ENCODE measurements at places on chromosomes 13 and 19.

GRCh38 chr19:2399582-2399981, 27.8 kb downstream of the TIMM13 start:
- no peak for DNase-seq

DNA sequence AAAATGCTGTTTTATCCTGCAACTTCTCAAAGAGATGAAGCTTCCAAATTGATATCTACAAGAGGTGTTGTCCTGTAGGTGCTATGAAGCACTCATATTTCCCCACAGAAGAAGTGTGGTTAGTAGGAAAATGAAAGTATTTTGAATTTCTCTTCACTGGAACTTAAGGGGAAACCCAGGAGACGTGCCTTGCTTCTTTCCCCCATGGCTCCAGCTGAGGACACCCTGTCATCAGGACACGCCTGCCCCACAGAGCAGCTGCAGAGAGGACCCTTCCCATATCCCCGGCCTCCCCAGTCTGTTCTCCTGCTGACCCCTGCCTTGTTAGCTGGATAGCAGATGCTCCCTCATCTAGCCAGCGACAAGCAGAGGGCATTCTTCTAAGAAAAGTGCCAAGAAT, 371.3 kb downstream of the COG6 start:
- DNase-seq, result peak; percentile 53

GRCh38 chr19:1560286-1560882, 7.7 kb downstream of the MEX3D start:
- DNase-seq, result no peak

- no peak for DNase-seq
Observed at GRCh38 chr13:109010912-109011311, 381.5 kb downstream of the MYO16 start.

- DNase-seq, result no peak
Observed at GRCh38 chr13:75481176-75482069, 546 bp downstream of the TBC1D4 start.

GRCh38 chr19:57667228-57667627, 1.5 kb upstream of the ZSCAN4 start:
- no peak for DNase-seq

- DNase-seq, result no peak
Observed at GRCh38 chr13:111652676-111653075, 332.2 kb downstream of the TEX29 start.

GRCh38 chr13:98507282-98507797, 69.6 kb downstream of the STK24 start:
- no peak for DNase-seq

GRCh38 chr13:73794755-73795154, 339.4 kb downstream of the KLF12 start:
- DNase-seq, result no peak

GRCh38 chr13:96539791-96540190, 449.9 kb downstream of the HS6ST3 start:
- DNase-seq, result no peak

- DNase-seq, result no peak
Observed at GRCh38 chr19:1851654-1852580, 3.6 kb upstream of the REXO1 start.

- DNase-seq, result no peak
Observed at GRCh38 chr13:64551755-64552154, 2678.4 kb downstream of the PCDH9 start.

DNA sequence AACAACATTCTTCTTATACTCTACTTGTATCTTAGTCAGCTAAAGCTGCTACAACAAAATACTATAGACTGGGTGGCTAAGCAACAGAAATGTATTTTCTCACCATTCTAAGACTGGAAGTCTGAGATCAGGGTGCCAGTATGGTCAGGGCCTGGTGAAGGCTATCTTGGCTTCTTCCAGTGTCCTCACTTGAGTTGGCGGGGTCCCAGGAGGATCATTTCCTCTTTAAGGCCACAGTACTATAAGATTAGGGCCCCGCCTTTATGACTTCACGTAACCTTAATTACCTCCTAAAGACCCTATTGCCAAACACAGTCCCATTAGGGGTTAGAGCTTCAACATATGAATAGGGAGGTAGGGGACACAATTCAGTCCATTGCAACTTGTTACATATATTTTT, 30.7 kb upstream of the DOCK9 start:
- DNase-seq, result no peak

DNA sequence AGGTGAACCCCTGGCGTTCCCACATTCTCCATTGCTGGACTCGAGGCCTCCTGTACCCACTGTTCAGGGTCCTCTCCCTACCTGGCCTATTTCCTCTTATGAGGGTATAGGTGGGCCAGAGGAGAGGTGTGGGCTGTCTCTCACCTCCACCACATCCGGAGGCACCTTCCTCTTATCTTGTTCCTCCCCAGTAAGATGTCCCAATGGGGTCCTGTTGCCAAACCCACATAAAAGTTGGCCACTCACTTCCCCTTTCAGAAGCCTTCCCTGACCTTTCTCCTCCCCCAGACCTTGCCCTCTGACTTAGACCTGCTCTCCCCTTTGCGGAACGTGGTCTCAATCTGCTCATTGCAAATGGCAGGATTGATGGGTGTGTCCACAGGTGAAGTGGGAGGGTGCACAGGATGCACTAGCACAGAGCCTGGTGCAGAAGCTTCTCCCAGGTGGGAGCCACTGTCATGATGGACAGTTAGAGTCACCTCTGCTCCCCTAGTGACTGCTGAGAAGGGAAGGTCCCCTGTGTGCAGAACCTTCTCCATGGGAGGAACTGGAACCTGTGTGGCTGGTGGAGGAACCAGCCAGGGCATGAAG, 1.3 kb downstream of the CYP4F3 start:
- DNase-seq, result no peak

- no peak for DNase-seq
Observed at GRCh38 chr13:110938662-110939421, 24.0 kb upstream of the ANKRD10 start.
